ENCODE measurements at places on chromosomes 4 and X. TPM values are rescaled to one million over a fixed set of nuclear protein-coding genes. Genes with fewer than 3 reads are reported as not detected.

DNA sequence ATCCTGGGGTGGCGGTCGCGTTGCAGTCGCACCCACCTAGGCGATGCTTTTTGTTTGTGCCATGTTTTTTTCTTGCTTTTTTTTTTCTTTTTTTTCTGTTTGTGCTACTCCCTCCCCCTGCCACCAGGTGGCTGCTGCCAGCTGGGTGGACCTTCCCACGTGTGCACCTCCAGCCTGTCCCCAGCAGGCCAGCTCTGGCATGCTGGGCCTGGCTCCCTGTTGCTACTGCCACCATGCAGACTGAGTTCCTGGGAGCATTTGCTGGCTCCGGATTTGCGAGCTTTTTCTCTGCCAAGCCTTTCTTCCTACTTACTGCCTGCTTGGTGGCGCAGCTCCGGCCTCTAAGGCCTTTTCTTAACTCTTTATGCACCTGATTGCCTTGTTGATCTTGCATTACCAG, 161.2 kb upstream of the WDFY3 start:
- DNase-seq: no peak
- H3K27me3 ChIP-seq: no peaks in the 10 kb centered on the region
- no peak overlapping the region for H3K4me3 ChIP-seq

- H3K36me3 ChIP-seq: peaks cover 28% of the 10 kb centered on the region
- H3K4me1 ChIP-seq: peaks cover 23% of the 10 kb centered on the region
- peak overlapping the region; percentile 76 for H3K4me3 ChIP-seq
- H3K27ac ChIP-seq: peak overlapping the region; percentile 96
Observed at GRCh38 chr4:99088023-99088449, 552 bp downstream of the ADH5 start.

GRCh38 chr4:67713529-67714247, 12.7 kb upstream of the UBA6 start:
- no peaks in the 10 kb centered on the region for H3K4me1 ChIP-seq
- H3K36me3 ChIP-seq: no peaks in the 10 kb centered on the region
- H3K27ac ChIP-seq: no peak overlapping the region
- no peak overlapping the region for H3K4me3 ChIP-seq
- no peaks in the 10 kb centered on the region for H3K27me3 ChIP-seq

- no peaks in the 10 kb centered on the region for H3K4me1 ChIP-seq
- H3K27me3 ChIP-seq: no peaks in the 10 kb centered on the region
Observed at GRCh38 chr4:20279381-20279780, 27.7 kb downstream of the SLIT2 start.

Gene SMIM31
- total RNA-seq: not detected

Gene SPATA4
- not detected for total RNA-seq
